ENCODE measurements at places on chromosomes 12 and 14.

GRCh38 chr12:28844718-28845117, 304.4 kb upstream of the FAR2 start:
- DNase-seq = no peak

DNA sequence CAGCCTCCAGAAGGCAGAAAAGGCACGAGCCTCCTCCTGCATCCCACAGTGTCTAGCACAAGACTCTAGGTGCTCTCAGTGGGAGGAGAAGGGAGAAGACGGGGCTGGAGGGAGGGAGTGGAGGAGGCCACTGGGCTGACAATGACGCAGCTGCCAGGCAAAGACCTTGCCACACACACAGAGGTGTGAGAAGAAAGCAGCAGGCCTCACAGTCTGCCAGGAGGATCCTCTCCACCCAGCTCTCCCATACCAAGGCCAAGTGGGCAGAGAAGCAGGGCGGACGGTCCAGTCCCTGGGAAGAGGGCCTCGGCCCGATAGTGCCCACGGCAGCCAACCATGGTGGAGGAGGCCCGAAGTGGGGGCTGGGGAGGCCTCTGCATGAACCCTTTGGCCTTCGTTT, 78.9 kb downstream of the NCOR2 start:
- no peak for DNase-seq

- DNase-seq = no peak
Observed at GRCh38 chr14:88775532-88775931, 17.2 kb downstream of the EML5 start.

- DNase-seq = no peak
Observed at GRCh38 chr12:58920961-58921861, 907 bp upstream of the LRIG3 start.

DNA sequence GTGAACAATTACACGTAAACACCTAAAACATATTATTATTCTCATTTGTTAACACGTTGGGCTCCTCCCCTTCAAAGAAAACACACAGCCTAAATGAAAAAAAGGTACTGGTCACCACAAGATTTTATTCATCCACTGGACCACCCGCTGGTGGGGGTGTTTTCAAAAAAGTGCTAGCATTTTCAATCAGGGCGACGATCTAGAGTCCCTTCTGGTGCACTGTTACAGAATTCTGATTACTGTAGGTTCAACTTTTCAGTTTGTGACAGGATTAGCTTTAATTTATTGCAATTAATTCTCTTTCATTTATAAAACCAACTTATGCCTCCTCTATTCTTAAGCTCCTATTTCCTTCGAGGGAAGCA, 443 bp downstream of the MAGOHB start:
- DNase-seq = no peak

DNA sequence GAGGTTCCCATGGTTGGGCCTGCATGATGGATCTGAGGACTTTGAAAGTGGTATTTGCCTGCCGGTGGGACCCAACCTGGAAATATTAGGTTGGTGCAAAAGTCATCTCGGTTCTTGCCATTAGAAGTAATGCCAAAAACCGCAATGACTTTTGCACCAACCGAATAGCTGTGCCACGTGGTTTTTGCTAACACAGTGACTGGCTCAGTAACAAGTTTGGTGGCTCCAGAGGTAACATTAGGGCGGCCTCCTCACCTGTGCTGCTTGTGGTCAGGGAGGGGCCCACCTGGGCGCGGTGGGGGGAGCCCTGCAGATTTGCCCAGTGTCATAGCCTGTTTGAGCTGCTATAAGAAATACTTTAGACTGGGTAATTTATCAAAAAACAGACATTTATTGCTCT, 1.8 kb downstream of the BDKRB2 start:
- no peak for DNase-seq

DNA sequence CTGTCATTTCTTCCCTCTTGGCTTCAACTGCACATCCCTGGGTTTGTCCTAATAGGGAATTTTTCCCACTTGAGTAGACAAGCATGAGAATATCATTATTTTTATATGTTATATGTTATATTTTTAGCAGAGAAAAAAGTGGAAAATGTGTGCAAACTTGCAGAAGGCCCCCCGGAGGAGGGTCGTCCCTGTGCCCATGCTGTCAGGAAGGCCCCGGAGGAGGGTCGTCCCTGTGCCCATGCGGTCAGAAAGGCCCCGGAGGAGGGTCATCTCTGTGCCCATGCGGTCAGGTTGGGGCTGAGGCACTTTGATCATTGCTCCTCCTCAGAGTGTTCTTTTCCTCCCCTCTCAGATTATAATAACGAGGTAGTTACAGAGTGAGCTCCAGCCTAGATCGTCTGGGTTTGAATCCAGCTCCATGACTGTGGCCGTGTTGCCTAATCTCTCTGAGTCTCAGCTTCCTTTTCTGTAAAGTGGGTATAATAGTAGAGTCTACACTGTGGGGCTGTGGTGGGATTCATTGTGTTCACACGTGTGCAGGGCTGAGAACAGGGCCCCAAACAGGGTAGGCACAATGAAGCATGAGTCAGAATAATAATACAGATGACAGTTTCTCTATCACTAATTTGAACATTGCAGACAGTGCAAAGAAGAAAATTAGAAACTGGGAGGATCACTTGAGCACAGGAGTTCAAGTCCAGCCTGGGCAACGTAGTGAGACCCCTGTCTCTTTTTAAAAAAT, 33.4 kb downstream of the ELK3 start:
- no peak for DNase-seq

- no peak for DNase-seq
Observed at GRCh38 chr12:9699269-9699897, 29.9 kb downstream of the CLEC2D start.

DNA sequence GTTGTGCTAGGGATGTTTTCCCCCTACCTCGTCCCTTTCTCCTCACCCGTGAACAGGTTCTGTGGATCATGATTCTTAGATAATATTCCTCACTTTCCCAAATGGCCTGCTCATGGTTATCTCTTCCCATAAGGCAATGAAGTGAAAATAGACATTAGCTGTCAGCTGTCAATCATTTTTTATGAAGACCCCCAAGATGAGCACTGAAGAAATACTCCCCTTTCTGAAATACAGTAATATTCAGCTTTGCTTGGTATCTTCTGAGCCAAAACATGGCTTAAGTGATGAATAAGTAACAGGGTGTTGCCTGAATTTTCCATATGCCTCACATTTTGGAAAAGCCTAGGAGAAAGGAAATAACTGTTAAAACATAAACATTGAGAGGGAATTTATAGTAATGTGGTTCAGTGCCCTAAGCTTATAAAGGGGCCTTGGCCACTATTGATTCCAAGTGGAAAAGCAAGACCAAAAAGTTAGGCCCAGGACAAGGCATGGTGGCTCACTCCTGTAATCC, 70.7 kb upstream of the NAP1L1 start:
- DNase-seq = no peak

DNA sequence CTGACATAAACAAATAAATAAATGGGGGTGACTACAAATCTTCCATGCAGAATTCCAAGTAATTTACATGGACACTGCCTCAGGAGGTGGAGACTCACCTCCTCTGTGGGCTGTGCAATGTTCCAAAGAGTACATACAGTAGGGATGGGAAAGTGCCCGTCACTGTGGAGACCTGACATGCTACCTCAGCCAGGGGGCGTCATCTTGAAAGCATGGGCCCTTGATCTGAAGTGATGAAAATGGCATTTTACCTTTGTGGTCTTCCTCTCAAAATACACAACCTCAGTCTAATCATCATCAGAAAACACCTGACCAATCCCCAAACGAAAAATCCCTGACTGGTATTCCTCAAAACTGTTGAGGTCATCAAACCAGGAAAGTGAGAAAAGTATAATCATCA, 48.4 kb downstream of the ANAPC7 start:
- no peak for DNase-seq

DNA sequence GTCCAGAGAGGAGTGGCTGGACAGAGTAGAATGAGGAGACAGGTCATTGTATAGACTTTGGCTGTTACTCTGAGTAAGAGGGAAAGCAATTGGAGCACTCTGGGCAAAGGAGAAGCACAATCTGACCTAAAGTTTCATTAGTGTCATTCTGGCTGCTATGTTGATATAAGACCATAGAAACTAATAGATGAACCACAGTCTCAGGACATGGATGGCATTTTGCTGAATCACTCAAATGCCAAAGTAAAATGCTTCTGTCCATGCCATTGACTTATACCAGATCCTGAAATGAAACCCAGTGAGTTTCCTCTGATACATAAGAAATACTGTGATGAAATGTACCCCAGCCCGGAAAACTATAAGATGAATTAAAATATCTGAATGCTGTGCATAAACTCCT, 65.8 kb upstream of the COCH start:
- no peak for DNase-seq

GRCh38 chr14:66330916-66331315, 155.3 kb upstream of the CCDC196 start:
- no peak for DNase-seq

GRCh38 chr14:101849640-101850039, 88.1 kb downstream of the PPP2R5C start:
- no peak for DNase-seq

DNA sequence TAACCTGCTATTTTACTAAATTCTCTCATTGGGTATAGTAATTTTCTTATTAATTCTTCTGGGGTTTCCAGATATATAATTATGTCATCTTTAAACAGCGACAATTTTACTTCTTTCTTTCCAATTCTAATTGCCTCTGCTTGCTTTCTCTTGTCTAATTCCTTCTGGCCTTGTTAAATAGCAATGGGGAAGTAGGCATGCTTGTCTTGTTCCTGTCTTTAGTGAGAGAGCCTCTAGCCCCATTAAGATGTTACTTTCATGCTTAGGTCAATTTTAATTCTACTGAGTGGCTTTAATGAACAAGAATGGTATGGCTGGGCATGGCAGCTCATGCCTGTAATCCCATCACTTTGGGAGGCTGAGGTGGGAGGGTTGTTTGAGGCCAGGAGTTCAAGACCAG, 31.7 kb downstream of the LRTM2 start:
- DNase-seq = no peak

DNA sequence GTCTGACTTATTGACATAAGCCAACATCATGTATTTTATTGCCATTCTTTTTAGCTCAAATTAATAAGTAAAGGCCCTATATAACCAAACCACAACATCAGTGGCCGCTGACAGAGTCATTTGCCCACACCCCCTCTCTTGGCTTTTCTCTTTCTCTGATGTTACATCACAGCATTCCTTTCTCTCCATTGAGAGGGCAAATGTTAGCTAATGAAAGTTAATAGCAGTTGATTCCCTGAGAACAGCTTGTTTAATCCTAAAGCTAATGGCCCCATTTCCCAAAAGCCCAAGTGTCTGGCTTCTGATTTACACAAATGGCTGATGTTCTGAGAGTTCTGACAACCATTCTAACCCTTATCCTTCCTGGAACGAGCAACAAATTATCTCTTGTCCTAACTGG, 308.8 kb downstream of the SNAPC1 start:
- DNase-seq = no peak

- no peak for DNase-seq
Observed at GRCh38 chr14:90691627-90692026, 124.6 kb downstream of the TTC7B start.

DNA sequence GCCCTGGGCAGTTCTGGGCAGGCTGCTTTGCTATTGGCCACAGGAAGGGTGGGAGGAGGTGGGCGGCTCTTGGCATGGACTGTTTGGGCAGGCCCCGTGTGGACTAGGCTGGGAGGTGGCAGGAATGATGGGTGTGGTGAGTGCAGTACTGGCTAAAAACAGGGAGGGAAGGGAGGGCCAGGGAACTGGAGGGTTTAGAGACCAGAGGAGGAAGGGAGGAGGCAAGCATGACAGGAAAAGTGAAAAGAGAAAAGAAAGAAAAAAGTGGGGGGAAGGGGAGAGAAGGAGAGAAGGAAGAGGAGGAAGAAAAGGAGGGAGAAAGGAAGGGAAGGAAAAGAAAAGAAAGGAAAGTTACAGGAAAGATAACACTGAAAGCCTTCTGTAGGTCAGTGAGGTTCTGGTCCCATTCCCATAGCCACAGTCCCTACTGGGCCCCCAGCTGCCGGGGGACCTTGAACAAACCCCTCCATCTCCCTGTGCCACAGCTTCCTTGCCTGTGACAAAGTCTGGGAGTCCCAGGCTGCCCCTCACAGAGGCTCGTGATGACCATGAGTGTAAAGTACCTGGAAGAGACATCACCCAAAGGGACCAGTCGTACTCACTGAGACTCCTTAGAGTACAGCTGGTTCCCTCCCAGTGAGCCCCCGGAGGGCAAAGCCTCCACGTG, 1.1 kb upstream of the C14orf132 start:
- DNase-seq = no peak

DNA sequence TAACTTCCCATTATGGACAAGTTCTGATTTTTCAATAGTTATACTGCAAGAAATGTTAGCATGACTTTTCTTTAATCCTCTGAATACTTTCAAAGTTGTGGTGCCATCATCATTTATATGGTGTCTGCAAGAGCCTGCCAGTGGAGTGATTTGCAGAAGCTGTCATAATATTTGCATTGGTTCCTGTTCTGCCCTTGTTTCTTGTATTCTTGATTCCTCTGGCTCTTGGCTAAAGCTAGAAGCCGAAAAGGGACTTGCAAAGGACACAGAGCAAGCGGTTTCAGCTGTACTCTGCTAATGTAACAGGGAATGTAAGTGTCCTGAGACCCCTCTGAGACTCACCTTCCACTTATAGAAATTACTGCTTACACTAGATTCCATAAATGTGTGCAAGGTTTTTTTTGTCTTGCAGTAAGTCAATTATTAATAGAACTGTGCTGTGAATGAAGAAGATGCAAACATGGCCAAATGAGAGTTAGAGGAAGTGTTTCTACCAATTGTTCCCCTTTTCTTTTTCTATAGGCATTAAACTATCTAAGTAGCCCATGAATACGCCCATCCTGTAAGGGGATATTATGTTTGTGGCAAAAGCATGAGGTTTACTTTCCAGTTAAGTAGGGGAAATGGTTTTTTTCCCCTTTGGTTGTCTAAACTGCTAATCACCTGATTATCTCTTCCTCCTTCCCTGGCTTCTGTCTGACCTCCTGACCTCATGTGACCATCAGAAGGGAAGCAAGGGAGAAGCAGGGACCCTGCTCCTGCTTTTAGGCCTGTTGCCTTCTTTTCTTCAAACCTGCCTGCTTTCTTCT, 5.3 kb downstream of the DYRK4 start:
- no peak for DNase-seq

GRCh38 chr14:30757082-30757481, 117.3 kb upstream of the COCH start:
- no peak for DNase-seq
